ENCODE measurements at places on chromosomes 12 and 14. TPM values are rescaled to one million over a fixed set of nuclear protein-coding genes. Genes with fewer than 3 reads are reported as not detected.

GRCh38 chr12:28443337-28443736 is 253.1 kb downstream of the CCDC91 start:
- no peak for DNase-seq

DTX1 gene
- total RNA-seq = 4.6 TPM

TC2N gene
- total RNA-seq = 1.7 TPM

DNA sequence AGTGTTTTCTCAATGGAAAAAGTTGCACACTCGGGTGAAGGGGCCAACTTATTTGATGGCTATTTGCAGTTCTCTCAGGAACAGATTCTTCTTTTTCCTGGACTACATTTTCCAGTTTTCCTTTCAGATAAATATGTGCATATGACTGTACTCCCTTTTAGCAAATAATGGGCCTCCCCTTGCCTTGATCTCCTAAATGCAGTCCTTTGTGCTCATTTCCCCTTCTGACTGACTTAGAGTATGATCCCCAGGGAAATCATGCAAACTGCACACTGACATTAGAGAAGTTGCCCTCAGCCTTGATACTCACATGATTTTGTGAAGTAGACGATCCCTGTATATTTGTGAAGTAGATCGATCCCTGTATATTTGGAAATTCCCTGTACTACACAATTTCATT is 492.9 kb upstream of the NOVA1 start:
- DNase-seq = no peak

DNA sequence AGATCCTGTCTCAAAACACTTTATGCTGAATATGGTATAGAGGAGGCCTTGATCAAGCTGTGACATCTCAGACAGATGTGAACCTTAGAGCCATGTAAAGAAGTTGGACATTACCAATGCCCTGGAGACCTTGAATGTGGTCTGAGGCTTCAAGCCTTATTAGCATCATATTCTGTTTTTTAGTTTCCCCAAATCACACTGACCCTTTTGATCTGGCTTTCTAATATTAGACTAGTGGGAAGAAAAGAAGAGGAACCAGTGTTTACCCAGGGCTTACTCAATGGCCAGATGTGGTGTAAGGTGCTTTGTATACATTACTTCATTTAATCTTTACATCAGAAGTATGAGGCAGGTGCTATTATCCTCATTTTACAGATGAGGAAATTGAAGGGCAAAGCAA is 10.6 kb upstream of the TBPL2 start:
- DNase-seq = no peak

KRT8 gene
- total RNA-seq = 11.3 TPM

DNA sequence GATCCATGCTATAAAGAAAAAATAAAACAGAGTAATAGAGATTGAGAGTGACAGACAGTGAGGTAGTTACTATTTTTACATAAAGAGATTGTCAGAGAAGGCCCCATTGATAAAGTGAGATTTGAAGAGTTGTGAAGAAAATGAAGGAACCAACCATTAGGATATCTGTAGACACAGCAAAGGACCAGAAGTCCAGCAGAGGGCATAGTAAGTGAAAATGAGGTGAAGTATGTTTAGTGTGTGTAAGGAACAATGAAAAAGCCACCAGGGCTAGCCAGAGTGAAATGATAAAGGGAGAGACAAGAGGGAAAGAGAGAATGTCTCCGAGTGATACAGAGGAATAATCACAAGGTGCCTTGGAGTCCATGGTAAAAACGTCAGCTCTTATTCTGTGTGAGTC is 411.0 kb downstream of the NELL2 start:
- no peak for DNase-seq

GRCh38 chr12:1608713-1609119 is 14.3 kb upstream of the FBXL14 start:
- no peak for DNase-seq

- DNase-seq = no peak
Measured at GRCh38 chr12:55984861-55985260, 11.0 kb downstream of the RAB5B start.

GRCh38 chr12:107474639-107475539 is 210.7 kb upstream of the PWP1 start:
- DNase-seq = no peak

GRCh38 chr12:61095111-61095510 is 1165.1 kb upstream of the USP15 start:
- no peak for DNase-seq

FICD gene
- 4.8 TPM for total RNA-seq

DNA sequence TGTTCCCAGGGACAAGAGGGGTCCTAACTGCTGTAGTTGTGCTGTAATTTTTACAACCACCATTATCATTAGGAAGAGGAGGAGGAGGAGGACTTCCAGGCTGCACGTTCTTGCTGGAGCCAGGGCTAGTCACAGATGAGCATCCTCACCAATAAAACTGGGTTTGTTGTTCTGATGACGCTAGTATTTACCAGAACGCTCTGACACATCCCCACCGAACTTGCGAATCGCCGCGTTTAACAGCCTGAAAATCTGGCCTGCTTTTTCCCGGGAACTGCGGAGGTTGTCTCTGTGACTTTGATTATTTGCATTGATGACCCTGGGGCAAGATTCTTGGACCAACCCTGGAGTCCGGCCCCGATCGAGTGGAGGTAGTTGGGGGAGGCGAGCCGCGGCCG is 10.2 kb downstream of the TBX5 start:
- no peak for DNase-seq

GRCh38 chr12:75710361-75711069 is 199.1 kb upstream of the KRR1 start:
- no peak for DNase-seq
